ENCODE measurements at places on chromosomes 2 and 18.

- no peak for DNase-seq
Measured at GRCh38 chr2:199668645-199669044, 182.3 kb downstream of the FTCDNL1 start.

DNA sequence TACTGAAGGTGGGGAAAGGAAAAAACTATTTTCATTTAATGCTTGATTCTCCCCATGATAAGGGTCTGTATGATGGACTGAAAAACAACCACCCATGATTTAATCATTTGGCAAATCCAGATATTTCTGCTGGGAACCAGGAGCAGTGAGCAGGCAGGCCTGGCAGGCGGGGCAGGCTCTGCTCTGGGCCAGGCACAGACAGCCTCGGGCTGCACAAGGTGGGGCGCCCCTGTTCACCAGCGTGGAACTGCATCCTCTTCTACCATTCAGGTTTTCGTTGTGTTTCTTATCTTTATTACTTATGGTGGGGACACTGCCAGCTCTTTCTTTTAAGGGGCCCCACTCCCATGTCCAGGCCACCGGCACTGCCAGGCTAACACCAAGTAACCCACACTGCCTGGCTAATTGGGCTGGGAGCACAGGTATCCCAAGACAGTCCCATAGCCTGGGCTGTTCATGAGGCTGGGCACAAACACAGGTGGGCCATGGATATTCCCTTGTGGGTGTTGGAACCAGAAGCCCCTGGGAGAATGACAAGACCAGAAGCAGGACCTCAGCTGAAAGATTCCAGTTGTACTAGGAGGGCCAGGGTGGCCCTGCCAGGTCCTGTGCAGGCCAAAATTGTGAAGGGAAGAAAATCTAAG is 57.1 kb upstream of the RALBP1 start:
- DNase-seq = no peak

GRCh38 chr18:13536578-13536977 is 189.8 kb downstream of the FAM210A start:
- no peak for DNase-seq

DNA sequence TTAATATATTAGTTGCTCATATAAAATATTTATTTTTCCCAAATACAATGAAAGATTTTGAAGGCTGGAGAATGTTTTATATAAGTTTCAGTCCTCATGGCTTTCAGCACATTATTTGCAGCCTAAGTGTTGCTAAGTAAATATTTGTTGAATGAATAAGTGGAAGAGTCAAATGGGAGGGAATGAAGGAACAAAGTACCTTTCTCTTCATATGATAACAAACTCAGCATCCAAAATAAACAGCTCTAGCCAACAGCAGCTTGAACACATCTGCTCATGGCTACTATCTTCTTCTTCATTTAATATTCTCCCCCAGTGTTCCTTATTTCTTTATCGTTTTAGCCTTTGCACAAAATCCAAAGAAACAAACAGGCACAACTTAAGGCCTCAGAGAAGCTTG is 385.2 kb upstream of the PIK3C3 start:
- no peak for DNase-seq

DNA sequence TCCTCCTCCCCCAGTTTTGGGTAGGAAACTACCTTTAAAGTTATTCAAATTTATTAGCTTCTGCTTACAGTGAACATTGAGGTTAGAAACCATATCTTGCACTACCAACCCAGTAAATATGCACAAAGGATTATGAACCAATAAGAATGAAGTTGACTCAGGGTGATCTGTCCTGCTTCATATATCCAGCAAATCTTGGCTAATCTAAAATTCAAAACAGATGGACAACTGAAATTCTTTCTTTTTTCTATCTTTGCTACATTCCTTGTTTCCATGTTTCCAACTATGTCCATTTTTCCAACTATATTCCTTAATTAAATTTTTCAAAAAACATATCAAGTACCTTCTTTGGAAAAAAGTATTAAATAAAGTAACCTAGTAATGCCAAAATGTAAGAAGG is 149.3 kb downstream of the FAM124B start:
- DNase-seq = no peak

DNA sequence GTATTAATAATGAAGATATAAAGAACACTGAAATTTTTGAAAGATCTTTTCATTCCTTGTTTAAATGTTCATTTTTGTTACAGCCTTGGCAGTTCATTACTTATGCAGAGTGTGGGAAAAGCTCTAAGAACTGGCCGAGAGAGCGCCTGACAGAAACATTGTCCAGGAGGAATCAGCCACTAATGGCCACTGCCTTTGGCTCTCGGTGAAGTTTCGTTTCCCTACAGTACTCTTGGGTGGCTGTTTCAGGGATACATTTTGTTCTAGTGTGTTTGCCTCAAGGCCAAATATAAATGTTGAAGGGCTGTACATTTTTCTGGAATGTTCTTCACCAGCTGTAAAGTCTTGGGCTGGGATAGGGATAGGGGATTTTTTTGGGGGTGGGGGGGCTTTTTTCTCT is 10.7 kb downstream of the SPTBN1 start:
- DNase-seq = no peak

DNA sequence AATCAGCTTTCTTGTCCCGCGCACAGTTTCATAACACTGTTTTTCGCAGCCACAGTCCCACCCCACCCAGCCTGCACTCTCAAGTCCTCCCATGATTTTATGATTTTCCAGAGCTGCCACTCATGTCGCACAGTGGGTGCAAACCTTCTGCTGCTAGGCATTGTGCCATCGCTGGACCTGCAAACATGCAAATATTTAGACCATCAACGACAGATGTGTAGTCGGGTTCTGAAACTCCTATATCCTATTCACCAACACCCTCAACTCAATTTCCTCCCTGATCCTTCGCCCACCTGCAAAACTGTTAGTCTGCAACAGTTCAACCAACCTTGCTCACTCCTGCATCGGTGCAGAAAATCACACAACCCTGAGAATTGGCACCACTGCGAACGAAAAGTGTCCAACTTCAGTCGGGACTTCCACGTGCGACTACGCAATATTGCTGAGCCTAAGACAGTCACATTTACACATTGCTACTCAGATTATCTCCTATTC is 871 bp upstream of the ALS2 start:
- no peak for DNase-seq

GRCh38 chr2:115650827-115651226 is 1208.4 kb downstream of the DPP10 start:
- DNase-seq = no peak

DNA sequence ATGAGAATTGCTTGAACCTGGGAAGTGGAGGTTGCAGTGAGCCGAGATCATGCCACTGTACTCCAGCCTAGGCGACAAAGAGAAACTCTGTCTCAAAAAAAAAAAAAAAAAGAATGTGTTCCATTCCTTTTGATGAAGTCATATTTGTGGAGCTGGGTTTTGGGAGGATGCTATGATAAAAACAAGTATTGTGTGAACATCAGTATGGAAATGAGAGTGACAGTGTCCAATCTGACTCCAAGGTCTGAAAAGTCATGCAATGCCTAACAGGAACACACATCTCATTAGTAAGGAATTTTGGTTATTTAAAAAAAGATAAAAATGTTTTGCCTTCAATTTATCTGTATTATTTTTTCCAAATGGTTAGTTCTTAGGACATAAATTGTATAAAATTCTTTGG is 11.8 kb downstream of the GCFC2 start:
- DNase-seq = no peak

GRCh38 chr2:228282376-228282775 is 100.9 kb upstream of the SPHKAP start:
- DNase-seq = no peak

- DNase-seq = no peak
Measured at GRCh38 chr2:34789169-34789568, 1190.1 kb upstream of the FAM98A start.

- no peak for DNase-seq
Measured at GRCh38 chr18:3380384-3380961, 69.5 kb upstream of the TGIF1 start.

GRCh38 chr18:12052866-12053265 is 40.8 kb upstream of the ANKRD62 start:
- no peak for DNase-seq

DNA sequence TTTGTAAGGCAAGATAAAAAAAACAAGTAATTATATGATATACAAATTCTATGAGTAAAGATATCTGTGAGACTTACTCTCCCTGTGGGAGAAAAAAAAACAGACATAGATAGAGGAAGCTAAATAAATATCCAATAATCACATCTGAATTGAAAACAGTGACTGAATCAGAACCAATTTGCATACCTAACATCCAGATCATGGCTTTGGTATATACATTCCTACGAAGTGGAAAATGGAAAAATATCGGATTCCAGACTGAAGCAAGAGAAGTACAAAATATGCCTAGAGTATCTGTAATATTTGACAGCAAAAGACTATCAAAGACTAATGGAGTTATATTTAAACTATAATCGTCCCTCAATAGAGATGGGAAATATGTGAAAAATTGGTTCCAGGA is 1108.1 kb upstream of the CHAC2 start:
- DNase-seq = no peak

DNA sequence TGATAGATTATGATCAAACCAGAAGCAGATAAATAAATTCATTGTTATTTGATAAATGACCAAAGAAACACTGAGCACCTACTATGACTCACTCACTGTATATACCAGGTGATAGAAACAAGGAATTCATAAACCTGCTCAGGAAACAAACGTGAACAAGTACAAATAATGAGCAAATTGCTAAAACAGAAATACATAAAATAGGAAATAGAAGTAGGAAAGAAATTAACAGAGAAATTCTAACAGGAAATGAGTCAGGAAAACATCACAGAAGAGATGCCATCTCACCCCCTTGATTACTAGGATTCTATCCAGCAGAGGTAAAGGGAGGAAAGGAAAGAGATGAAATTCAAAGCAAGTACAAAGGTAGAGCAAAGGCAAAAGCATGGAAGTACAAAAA is 31.3 kb downstream of the EXOC6B start:
- DNase-seq = no peak

DNA sequence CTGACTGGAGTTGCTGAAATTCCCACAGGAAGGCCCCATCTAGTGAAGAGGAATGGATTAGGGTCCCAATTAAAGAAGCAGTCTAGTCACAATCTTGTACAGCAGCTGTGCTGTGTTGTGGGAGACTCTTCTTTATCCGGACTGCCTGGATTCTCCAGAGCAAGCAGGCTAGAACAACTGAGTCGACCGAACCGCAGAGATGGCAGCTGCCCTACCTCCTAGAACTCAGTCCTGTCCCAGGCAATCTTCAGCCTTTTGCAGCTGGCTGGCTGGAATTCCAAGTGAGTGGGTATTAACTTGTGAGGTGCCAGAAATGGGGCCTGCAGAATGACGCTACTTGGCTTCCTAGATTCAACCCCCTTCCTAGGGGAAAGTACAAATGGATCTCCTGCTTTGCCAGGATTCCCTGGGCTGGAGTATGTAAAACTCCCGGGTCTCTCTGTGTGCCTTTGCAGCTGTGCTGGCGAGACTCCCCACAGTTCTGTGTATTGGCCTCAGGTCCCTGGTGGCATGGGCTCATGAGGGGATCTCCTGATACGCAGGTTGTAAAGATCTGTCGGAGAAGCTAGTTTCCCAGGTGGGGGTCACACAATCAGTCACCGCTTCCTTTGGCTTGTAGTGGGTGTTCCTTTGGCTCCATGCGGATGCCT is 1952.6 kb upstream of the LRRTM1 start:
- no peak for DNase-seq

- no peak for DNase-seq
Measured at GRCh38 chr2:160376576-160376975, 117.0 kb downstream of the RBMS1 start.

- no peak for DNase-seq
Measured at GRCh38 chr18:61869636-61870035, 23.2 kb downstream of the RNF152 start.

DNA sequence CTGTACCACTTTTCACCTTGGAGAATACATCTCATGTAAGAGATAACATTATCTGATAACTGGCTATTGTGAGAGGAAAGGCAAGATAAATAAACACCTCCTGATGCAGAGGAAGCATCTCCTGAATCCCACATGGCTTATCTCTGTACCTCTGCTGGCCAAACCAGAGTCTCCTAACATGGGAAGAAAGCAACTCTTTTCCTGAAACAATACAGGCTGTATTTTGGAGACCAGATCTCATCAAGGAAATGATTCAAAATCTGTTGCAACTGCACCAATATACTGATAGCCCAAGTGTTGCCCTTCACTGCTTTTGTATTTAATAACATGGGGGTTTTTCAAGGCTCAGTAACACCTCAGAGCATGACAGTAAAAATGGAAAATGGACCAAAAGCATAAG is 106.9 kb downstream of the MREG start:
- DNase-seq = no peak

GRCh38 chr2:236935083-236935482 is 150.6 kb upstream of the COPS8 start:
- DNase-seq = no peak

DNA sequence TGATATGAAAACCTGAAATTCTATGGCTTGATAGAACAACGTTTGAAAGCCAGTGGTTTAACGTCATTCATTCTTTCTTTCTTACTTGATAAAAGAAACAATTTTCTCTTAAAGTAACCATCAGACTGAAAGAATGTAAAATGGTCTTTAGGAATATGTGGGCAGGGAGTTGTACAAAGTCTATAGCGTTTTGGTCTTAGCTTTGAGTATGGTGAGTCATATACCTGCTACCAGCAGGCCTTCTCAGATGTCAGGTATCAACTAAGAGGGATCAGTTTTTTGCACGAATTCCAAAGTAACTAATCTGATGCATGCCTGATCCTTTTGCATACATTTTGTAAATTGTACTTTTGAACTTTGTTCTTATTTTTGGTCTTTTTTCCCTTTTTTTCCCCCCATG is 101.5 kb upstream of the DSEL start:
- no peak for DNase-seq

GRCh38 chr2:172655838-172656573 is 79.6 kb upstream of the RAPGEF4 start:
- DNase-seq = no peak

- DNase-seq = no peak
Measured at GRCh38 chr2:38374984-38375383, 2.1 kb downstream of the ATL2 start.

DNA sequence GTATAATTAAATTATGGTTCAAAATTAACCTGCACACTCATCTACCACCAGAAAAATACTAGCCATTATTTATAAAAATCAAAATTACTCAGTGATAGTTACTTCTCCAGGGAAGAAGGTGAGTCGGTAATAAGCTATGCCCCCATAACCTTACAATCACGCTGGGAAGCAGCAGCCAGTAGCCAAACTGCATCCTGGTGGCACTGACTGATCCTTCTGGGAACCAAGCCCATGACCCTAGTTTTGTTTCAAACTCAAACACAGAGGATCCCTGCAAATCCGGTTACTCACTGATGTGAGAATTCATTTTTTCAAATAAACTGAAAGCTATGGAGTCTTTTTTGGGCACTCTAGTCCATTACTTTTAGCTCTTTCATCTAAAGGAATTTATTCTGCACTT is 88.2 kb upstream of the VWC2L start:
- DNase-seq = no peak

DNA sequence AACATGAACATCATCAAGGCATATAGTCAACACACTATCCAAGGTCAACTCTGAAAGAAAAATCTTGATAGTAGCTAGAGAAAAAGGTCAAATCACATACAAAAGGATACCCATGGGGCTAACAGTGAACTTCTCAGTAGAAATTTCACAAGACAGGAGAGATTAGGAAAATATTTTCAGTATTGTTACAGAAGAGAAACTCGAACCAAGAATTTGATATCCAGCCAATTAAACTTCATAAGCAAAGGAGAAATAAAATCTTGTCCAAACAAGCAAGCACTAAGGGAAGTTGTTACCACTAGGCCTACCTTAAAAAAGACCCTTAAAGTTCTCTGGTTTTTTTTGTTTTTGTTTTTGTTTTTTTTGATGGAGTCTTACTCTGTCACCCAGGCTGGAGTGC is 242.5 kb downstream of the EXOC6B start:
- no peak for DNase-seq

- no peak for DNase-seq
Measured at GRCh38 chr2:20611077-20611843, 39.6 kb downstream of the HS1BP3 start.

Data from stimulated activated CD4-positive, alpha-beta T cell treated with anti-CD3 and anti-CD28 coated beads, Interleukin-2, amount 100 ng/mL, for 48 hours (primary cell).